Hypothalamus (tissue), 51 donors: ENCODE measurements at places on chromosomes 13 and 19.

GRCh38 chr13:54185785-54186184 is 1157.2 kb downstream of the OLFM4 start:
- DNase-seq = no peak

GRCh38 chr19:15563931-15564330 is 51.1 kb upstream of the CYP4F8 start:
- no peak for DNase-seq

DNA sequence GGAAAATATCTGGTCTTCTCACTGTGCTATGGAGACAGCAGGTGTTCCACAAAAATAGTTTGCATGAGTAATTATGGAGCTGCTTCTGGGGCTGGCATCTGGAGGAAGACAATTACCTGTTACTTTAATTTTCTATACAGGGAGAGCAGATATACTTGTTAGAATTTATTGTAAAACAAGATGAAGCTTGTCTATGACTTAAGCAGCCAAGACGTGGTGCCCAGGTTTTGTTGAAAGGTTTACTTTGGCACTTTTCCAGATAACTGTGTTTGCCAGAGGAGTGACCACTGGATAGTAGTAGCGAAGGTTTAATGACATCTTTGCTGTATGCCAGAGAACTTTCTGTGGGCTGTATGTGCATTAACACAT is 134.5 kb upstream of the KL start:
- no peak for DNase-seq

GRCh38 chr13:19586904-19587634 is 25.7 kb upstream of the TPTE2 start:
- DNase-seq = no peak
